Stimulated activated CD4-positive, alpha-beta T cell treated with anti-CD3 and anti-CD28 coated beads, Interleukin-2, amount 100 ng/mL, for 48 hours (primary cell): ENCODE measurements at places on chromosomes 5 and 9.

DNA sequence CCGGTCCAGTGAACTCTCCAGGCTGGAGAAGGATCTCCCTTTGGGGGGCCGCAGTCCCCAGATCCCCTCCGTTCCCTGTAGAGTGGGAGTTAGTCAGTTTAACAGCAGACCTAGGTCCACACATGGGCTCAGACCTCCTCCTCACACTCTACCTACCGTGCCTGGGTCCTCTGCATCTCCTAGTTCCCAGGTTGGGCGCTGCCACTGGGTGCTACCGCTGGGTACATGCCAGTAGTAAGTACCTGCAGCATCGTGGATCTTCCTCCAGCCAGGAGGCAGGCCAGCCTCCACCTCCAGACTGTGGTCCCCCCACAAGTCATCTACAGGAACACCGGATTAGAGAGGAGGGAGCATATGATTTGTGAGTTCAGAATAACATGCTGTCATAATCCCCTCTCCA, 802 bp downstream of the APBB3 start:
- no peak for DNase-seq

GRCh38 chr9:115034801-115035200, 83.2 kb downstream of the TNC start:
- no peak for DNase-seq

DNA sequence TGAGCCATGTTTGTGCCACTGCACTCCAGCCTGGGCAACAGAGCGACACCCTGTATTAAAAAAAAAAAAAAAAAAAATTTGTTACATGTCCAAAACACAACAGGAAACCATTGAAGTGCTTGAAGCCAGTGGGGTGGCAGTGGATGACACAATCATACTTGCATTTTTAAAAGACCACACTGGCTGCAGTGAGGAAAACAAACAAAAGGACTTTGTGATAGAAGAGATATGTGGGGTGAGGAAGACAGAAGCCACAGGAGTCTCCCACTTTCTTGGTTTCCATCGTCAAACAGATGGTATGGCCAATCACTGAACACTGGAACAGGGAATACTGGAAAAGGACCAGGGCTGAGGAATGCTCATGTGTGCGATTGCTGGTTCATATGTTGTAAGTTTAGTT, 20.9 kb upstream of the COMMD10 start:
- no peak for DNase-seq

- no peak for DNase-seq
Observed at GRCh38 chr9:108816037-108816436, 39.7 kb downstream of the ACTL7B start.
